ENCODE measurements at places on chromosomes 2 and 18. TPM values are rescaled to one million over a fixed set of nuclear protein-coding genes. Genes with fewer than 3 reads are reported as not detected.

DNA sequence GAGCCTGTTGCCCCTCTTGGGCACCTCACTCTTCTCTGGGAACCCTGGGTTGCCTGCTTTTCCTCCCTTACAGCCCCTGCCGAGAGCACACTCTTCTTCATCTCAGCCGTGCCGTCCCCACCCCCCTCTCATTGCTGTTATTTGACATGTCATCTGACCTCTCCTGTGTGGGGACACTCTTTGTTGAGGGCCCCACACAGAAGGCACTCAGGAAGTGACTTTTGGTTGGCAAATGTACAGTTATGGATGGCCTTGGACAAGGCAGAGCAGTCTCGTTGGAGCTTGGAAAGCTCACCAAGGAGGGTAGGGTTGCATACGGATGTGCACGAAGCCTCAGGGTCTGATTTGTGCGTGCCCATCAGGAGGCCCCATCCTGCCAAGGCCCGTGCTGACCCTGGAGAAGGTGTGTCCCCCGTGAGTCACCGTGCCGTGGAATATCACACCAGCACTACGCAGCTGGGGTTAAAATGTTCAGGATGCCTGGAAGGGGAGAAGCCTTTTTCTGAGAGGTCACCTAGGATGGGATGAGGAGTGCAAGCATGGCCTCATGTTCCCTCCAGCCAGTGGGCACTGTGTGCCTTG lies 93.9 kb downstream of the CTIF start:
- H3K27me3 ChIP-seq, result no peaks in the 10 kb centered on the region
- H3K27ac ChIP-seq, result no peak overlapping the region
- DNase-seq, result no peak
- no peaks in the 10 kb centered on the region for H3K4me1 ChIP-seq
- no peak overlapping the region for H3K4me3 ChIP-seq

DNA sequence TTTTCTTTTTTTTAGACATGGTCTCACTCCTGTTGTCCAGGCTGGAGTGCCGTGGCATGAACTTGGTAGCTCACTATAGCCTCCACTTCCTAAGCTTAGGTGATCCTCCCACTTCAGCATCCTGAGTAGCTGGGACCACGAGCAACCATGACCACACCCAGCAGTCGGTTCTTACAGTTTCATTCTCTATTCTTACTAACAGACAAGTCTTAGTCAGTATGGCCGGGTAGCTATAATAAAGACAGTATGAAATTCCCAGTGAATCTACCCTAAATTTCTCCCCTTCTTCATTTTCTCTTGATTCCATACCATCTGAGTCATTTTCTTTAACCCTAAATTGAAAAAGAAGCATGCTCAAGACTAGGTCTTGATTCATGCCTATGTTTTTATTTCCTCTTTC lies 775.3 kb upstream of the NRXN1 start:
- no peak for DNase-seq
- no peaks in the 10 kb centered on the region for H3K4me1 ChIP-seq
- no peaks in the 10 kb centered on the region for H3K36me3 ChIP-seq
- no peaks in the 10 kb centered on the region for H3K27me3 ChIP-seq
- H3K4me3 ChIP-seq, result no peak overlapping the region

GRCh38 chr2:53509831-53510388 lies 257.7 kb upstream of the CHAC2 start:
- no peak overlapping the region for H3K4me3 ChIP-seq
- no peaks in the 10 kb centered on the region for H3K4me1 ChIP-seq
- H3K27ac ChIP-seq, result no peak overlapping the region
- DNase-seq, result no peak

DNA sequence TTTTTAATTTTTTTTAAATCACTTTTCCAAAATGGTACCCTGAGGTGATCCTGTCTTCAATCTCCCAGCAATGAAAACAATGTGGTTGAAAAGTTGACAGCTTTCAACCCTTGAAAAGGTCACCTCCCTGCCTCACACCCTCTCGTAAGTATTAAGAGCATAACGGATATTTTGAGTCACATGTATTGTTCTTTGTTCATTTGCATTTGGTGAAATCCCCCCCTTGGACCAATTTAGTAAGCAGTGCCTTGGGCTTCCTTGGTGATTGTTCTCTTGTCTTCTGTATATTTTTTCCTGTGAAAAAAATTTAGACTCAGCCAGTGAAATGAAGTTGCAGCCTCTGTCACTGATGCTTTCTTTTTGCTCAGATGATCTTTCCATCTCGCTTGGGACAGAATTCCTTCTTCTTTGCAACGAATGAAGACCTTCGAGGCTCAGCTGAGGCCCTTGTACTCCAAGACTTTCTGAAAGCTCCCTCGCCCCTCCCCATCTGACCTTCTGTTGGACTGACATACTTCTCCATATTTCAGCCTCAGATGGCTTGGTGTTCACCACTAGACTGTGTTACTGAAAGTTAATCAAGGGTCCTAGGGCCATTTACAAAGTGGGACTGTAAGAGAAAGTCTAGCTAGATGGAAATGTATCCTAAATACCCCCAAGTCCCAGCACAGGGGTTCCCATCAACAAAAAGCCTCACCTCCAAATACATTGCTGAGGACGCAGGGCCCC lies 158.4 kb downstream of the BCL2 start:
- peak overlapping the region; percentile 99 for H3K27ac ChIP-seq
- peaks cover 95% of the 10 kb centered on the region for H3K4me1 ChIP-seq
- H3K27me3 ChIP-seq, result no peaks in the 10 kb centered on the region
- peak; percentile 70 for DNase-seq
- H3K4me3 ChIP-seq, result peak overlapping the region; percentile 74
- peaks cover 7% of the 10 kb centered on the region for H3K36me3 ChIP-seq

DNA sequence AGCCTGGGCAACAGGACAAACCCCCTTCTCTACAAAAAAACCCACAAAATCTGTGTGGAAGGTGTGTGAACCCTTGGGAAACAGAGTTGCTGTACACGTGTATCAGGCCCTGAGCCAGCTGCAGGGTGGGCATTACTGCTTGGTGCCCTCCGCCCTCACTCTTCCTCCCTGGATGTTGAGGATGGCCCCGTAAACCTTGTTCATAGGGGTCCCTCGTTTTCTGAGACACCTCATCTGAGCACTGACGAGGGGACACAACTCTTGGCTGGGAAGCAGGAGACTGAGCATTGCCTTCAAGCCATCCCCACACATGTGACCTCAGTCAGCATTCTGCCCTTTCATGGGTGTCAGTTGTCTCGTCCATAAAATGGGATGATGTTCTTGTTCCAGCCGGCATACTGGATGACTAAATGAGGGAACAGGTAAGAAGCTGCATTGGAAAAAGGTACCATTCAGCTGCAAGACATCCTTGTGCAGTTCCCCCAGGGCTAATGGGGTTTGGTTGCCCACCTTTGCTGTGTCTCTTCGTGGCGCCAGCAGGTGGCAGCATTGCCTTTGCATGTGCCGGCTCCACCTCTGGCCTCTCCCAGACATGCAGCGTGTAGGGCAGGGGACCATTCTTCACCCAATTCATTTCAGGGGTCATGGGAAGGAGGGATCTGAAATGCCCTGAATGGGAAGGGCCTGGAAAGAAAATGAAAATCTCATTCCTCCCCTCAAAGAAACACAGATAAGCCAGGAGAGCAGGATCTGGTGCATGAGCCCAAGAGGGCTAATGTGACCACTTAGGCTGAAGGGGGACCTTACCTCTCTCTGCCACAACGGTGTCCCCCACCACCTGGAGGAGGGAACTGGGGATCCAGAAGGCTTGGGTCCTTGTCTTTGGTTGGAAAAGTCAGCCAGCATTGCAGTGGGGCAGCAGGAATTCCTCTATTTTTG lies 36.4 kb upstream of the HAAO start:
- no peak overlapping the region for H3K4me3 ChIP-seq
- H3K4me1 ChIP-seq, result peaks cover 16% of the 10 kb centered on the region
- DNase-seq, result peak; percentile 78
- no peaks in the 10 kb centered on the region for H3K36me3 ChIP-seq
- no peak overlapping the region for H3K27ac ChIP-seq
- no peaks in the 10 kb centered on the region for H3K27me3 ChIP-seq

DNA sequence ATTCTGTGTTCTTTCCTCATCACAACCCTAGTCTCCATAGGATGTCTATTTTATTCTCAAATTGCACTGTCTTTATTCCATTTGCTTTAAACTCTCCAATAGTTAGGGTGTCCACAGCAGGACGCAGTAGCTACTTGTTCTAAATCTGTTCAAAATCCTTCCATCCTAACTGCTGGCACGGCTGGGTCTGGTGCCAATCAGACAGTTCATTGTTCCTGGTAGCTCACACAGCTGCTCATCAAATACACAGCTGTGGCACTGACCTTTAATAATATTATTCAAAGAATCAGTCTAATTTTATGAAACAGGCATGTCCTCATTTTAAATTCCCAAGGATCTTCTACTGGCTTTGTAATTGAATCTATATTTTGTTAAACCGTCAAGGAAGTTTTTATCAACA lies 59.7 kb upstream of the TMEFF2 start:
- no peak overlapping the region for H3K4me3 ChIP-seq
- DNase-seq, result no peak
- H3K4me1 ChIP-seq, result no peaks in the 10 kb centered on the region
- no peaks in the 10 kb centered on the region for H3K36me3 ChIP-seq

DNA sequence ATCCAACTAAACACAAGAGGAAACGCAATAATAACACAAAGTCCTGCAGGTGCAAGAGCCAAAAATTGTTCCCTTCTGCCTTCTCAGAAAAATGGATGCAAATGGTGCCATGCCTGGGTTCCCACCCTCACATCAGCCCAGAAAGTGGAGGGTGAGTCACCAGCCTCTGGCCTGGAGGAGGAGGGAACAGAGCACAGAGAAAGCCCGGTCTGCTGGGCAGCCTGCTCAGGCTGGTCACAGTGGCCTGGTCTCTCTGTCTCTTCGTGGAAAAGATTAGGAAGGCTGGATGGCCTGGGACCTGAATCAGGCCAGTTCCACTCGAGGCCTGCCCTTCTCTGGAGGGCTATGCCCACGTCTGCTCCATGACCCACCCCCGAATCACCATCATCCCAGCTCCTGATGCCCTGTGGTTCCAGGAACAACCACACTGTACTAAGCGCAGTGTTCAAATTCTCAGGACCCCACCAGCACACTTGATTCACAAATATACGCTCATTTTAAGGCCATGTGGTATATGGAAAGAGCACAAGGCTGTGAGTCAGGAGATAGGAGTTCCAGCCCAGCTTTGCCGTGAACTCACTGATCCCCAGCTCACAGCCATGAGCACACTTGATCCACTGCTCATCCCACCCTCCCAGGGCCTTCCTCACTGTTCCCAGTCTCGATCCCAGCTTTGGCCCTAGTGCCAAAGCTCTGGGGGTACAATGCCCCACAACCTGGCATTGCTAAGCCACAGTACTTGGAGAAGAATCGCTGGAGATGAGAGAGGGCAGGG lies 82.1 kb downstream of the ZBTB7C start:
- no peak for DNase-seq
- H3K4me3 ChIP-seq, result no peak overlapping the region
- no peak overlapping the region for H3K27ac ChIP-seq
- no peaks in the 10 kb centered on the region for H3K36me3 ChIP-seq
- peaks cover 5% of the 10 kb centered on the region for H3K4me1 ChIP-seq

DNA sequence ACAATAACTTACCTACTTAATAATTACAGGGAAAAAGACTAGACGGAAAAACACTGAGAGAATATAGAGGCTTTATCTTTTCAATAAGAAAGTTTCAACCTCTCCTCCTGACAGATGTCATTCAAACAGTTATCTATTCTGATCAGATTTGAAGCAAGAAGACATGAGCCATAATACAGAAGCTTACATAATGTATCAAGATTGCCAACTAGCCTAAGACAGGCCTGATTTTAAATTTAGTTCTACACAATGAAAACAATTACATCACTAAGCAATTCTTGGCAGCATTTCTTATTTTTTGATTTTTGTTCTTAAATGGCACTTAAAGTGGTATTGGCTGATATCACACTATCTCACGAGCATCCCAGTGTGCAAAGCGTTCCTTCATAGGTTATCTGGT lies 41.6 kb downstream of the GPR155 start:
- DNase-seq, result no peak
- no peak overlapping the region for H3K27ac ChIP-seq
- peaks cover 3% of the 10 kb centered on the region for H3K4me1 ChIP-seq
- H3K4me3 ChIP-seq, result no peak overlapping the region
- peaks cover 23% of the 10 kb centered on the region for H3K36me3 ChIP-seq
- no peaks in the 10 kb centered on the region for H3K27me3 ChIP-seq

GRCh38 chr18:40250236-40250635 lies 1704.8 kb upstream of the PIK3C3 start:
- no peaks in the 10 kb centered on the region for H3K27me3 ChIP-seq
- H3K4me3 ChIP-seq, result no peak overlapping the region
- H3K4me1 ChIP-seq, result no peaks in the 10 kb centered on the region
- no peak overlapping the region for H3K27ac ChIP-seq
- no peak for DNase-seq

DNA sequence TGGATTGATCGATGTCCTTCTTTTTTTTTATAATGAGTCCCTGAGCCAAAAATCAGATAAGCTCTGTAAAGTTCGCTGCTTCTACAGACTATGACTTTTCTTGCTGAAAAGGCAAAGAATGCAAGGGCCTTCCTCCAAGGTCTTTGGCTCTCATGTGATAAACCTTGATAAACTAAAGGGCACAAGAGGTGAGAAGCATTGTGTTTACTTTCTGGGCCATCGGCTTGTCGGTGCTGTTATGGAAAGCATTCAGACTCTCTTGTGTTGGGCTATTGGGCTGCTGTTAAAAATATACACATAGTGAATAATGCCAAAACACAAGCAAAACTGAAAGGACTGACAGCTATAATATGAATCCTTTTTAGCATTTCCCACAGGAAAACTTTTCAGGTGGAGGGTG lies 472.4 kb upstream of the SPHKAP start:
- H3K27me3 ChIP-seq, result no peaks in the 10 kb centered on the region
- no peak for DNase-seq
- H3K27ac ChIP-seq, result no peak overlapping the region
- H3K36me3 ChIP-seq, result no peaks in the 10 kb centered on the region
- no peaks in the 10 kb centered on the region for H3K4me1 ChIP-seq

DNA sequence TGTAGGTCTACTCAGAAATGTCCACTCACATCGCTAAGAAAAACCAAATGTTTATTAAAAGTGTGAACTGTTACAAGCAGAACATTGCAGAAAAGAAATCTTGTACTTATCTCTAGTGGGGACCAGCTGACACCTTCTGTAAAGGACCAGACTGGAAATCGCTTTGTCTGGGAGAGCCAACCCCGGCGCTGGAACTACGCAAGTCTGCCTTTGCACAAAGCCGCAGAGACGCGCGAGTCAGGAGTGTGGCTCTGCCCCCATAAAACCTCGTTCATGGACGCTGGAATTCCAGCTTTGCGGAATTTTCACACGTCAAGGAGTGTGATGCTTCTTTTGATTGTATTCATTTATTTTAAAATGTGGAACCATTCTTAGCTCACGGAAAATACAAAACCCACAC lies 141.9 kb upstream of the SALL3 start:
- peaks cover 7% of the 10 kb centered on the region for H3K27me3 ChIP-seq
- H3K4me3 ChIP-seq, result no peak overlapping the region
- no peaks in the 10 kb centered on the region for H3K36me3 ChIP-seq
- H3K4me1 ChIP-seq, result no peaks in the 10 kb centered on the region

- no peak for DNase-seq
- H3K4me1 ChIP-seq, result no peaks in the 10 kb centered on the region
- peaks cover 7% of the 10 kb centered on the region for H3K27me3 ChIP-seq
- no peak overlapping the region for H3K4me3 ChIP-seq
- no peak overlapping the region for H3K27ac ChIP-seq
- H3K36me3 ChIP-seq, result no peaks in the 10 kb centered on the region
These were observed 99.7 kb downstream of the RBM43 start for GRCh38 chr2:151161821-151162551.

SAG gene
- total RNA-seq, result 0.19 TPM

RTP5 gene
- not detected for total RNA-seq

MRO gene
- not detected for total RNA-seq

EVX2 gene
- not detected for total RNA-seq

NDC80 gene
- total RNA-seq, result 96.8 TPM

CTNNA2 gene
- not detected for total RNA-seq

ACVR2A gene
- 5.7 TPM for total RNA-seq

HOXD1 gene
- not detected for total RNA-seq

AMER3 gene
- not detected for total RNA-seq

SERPINB3 gene
- not detected for total RNA-seq

Data from activated naive CD4-positive, alpha-beta T cell treated with anti-CD3 and anti-CD28 coated beads for 36 hours (primary cell).